ENCODE measurements at places on chromosomes 4 and X. TPM values are rescaled to one million over a fixed set of nuclear protein-coding genes. Genes with fewer than 3 reads are reported as not detected.

Gene SEPTIN6
- total RNA-seq = 61.5 TPM

Gene IL1RAPL1
- total RNA-seq = not detected

Gene UGT2B15
- not detected for total RNA-seq

Gene NXF2
- total RNA-seq = not detected

Gene EGFL6
- total RNA-seq = not detected

Gene ATG4A
- 4.8 TPM for total RNA-seq

Gene MTMR1
- 23.6 TPM for total RNA-seq

Gene HTR2C
- total RNA-seq = not detected

Gene RIPPLY1
- total RNA-seq = not detected

GRCh38 chr4:77197831-77198230 is 40.8 kb downstream of the CCNG2 start:
- no peak for DNase-seq
- H3K36me3 ChIP-seq = no peaks in the 10 kb centered on the region
- no peak overlapping the region for H3K4me3 ChIP-seq

GRCh38 chr4:146260521-146260920 is 46.2 kb downstream of the REELD1 start:
- H3K27me3 ChIP-seq = no peaks in the 10 kb centered on the region
- no peak overlapping the region for H3K27ac ChIP-seq
- no peaks in the 10 kb centered on the region for H3K36me3 ChIP-seq
- no peak for DNase-seq
- H3K4me1 ChIP-seq = peaks cover 7% of the 10 kb centered on the region
- H3K4me3 ChIP-seq = no peak overlapping the region

DNA sequence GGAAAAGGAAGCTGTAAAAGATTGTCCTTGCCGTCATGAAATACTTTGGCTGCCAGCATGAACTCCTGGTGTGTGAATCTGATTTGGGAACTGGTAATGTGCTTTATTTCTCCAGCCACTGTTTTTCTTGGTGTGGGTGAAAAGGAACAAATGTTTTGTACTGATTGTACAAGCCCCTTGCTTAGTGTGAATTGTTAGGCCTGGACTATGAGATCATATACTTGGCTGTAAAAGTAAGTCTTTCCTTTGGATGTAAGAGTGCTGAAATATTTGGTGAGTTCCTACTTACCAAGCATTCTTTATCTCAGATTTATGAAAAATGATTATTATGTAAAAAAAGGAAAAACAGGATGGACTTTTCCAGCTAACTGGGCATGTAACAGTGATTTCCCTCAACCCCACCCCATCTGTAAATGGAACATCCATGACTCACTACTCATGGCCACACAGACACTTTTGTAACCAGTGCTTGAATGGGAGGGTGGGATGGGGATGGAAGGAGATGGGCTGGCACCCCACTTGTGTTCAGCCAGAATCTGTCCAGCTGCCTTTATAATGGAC is 6.3 kb downstream of the FNIP2 start:
- DNase-seq = no peak
- H3K27me3 ChIP-seq = no peaks in the 10 kb centered on the region
- H3K36me3 ChIP-seq = no peaks in the 10 kb centered on the region
- H3K4me3 ChIP-seq = no peak overlapping the region
- H3K4me1 ChIP-seq = peaks cover 6% of the 10 kb centered on the region

DNA sequence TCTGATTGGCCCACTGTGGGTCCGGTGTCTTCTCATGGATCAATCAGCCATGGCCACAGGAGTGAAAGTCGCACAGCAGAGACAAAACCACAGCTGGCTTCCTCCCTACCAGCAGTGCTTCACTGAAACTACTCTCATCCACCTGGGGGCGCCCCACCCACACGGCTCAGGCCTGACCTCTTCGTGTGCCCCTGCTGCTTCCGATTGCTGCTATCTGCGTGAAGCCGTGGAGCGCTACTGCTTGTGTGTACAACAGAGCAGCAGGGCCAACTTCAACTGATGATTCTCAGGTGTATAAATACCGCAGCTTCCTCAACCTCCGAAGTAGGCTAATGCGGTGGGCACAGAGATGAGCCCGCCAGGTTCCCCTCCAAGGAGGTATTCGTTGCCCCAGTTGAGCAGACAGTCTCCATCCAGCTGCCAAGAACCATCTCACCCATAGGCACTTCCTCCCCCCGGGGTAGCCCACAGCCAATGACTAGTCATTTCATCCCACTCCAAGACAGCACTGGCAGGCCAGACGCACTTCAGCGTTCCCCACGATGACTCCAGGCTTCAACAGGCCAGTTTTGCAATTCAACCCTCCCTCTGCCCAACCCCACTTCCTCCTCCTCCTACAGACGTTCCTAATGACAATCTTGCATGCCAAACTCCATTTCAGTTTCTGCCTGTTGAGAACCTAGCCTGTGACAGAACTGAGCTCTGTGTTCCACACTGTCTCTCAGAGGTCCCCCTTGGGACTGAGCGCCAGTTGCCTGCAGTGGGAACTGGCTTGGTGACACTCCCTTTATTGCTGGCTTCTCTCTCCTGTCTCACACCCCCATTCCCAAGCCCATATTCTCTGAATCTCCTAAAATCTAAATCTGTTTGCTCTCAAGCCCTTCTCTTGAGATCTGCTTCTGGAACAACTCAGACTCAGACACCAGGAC is 41.3 kb upstream of the ATP6AP2 start:
- H3K27me3 ChIP-seq = no peaks in the 10 kb centered on the region
- DNase-seq = peak; percentile 44
- no peaks in the 10 kb centered on the region for H3K4me1 ChIP-seq
- no peak overlapping the region for H3K27ac ChIP-seq

DNA sequence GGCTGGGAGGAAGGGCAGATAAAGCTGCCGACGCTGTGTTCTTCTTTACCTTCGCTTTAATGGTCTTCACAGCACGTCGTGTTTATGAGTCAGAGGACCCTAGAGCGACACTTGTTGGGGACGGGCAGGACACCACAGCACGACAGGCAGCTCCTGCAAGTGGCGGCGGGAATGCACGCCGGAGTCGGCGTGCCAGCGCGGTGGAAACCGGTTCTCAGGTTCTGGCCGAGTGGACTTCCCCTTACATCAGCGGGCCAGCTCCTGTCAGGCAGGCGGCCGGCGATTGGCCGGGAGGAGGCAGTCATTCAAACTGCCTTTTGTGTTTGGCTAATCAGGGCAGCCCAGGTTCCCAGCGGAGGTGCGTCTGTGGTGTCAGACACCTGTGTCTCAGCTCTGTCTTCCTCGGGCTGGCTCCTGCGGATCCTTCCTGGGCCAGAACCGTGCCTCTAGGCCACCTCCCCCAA is 150.9 kb downstream of the SHROOM3 start:
- no peak for DNase-seq
- no peaks in the 10 kb centered on the region for H3K36me3 ChIP-seq
- H3K27ac ChIP-seq = no peak overlapping the region
- H3K4me1 ChIP-seq = no peaks in the 10 kb centered on the region
- no peaks in the 10 kb centered on the region for H3K27me3 ChIP-seq

GRCh38 chr4:166777760-166778159 is 456.5 kb downstream of the SPOCK3 start:
- H3K27ac ChIP-seq = no peak overlapping the region
- no peak overlapping the region for H3K4me3 ChIP-seq
- H3K36me3 ChIP-seq = no peaks in the 10 kb centered on the region
- H3K4me1 ChIP-seq = no peaks in the 10 kb centered on the region
- no peaks in the 10 kb centered on the region for H3K27me3 ChIP-seq
- DNase-seq = no peak

DNA sequence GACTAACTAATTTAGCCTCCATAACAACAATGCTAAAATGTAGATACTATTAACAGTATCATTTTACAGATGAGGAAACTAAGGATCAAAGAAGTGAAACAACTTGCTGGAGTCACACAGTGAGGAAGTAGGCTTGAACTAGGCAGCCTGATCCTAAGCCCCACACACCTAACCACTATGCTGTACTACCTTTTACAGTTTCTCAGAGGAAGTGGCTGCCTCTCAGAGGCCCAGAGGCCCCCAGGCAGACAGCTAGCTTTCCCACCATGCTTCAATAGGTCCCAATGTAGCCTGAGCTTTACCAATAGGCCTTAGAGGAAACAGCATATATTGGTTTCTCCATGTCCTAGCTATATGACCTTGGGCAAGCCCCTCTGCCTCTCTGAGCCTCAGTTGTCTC is 69.4 kb upstream of the PJA1 start:
- peaks cover 7% of the 10 kb centered on the region for H3K4me1 ChIP-seq
- no peaks in the 10 kb centered on the region for H3K27me3 ChIP-seq
- no peak overlapping the region for H3K4me3 ChIP-seq
- DNase-seq = no peak
- no peak overlapping the region for H3K27ac ChIP-seq
- H3K36me3 ChIP-seq = no peaks in the 10 kb centered on the region

DNA sequence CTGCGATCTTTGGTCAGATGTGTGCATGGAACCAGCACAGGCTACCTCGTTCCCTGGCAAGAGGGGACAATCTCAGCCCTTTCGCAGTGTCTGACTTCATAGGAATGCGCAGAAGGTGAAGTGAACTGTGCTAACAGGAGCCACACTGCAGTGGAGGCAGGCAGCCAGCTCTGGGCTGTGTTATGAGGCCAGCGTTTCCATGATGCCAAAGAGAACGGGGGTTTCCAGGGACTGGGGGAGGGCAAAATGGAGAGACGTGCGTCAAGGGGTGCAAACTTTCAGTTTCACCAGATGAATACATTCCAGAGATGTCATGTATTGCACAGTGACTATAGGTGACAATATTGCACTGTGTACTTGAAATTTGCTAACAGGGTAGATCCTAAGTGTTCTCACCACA is 30.4 kb downstream of the CLDN34 start:
- no peaks in the 10 kb centered on the region for H3K4me1 ChIP-seq
- no peak overlapping the region for H3K4me3 ChIP-seq
- no peak overlapping the region for H3K27ac ChIP-seq
- no peaks in the 10 kb centered on the region for H3K27me3 ChIP-seq

- H3K4me3 ChIP-seq = no peak overlapping the region
- peaks cover 33% of the 10 kb centered on the region for H3K4me1 ChIP-seq
- no peak overlapping the region for H3K27ac ChIP-seq
- H3K36me3 ChIP-seq = no peaks in the 10 kb centered on the region
Observed at GRCh38 chr4:112127803-112128202, 17.5 kb upstream of the FAM241A start.

DNA sequence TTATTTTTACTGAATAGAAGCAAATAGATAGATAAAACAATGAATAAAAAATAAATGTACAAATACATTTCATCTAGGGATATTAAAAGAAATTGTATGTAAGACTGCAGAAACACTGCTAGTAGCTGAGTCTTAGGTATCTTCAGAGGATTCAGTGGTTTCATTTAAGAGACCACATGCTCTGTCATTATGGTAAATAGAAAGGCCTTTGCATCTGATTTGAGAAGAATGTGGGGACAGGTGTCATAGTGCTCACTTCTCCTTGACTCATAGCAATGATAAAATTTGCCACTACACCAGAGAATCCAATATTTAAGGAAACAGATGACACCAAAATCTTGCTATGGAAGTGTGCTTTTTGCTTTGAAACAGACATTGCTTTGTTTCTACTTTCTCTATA is 59.8 kb upstream of the PPP1R2C start:
- no peaks in the 10 kb centered on the region for H3K4me1 ChIP-seq
- DNase-seq = no peak
- no peaks in the 10 kb centered on the region for H3K36me3 ChIP-seq
- H3K27me3 ChIP-seq = no peaks in the 10 kb centered on the region
- no peak overlapping the region for H3K27ac ChIP-seq
- H3K4me3 ChIP-seq = no peak overlapping the region

DNA sequence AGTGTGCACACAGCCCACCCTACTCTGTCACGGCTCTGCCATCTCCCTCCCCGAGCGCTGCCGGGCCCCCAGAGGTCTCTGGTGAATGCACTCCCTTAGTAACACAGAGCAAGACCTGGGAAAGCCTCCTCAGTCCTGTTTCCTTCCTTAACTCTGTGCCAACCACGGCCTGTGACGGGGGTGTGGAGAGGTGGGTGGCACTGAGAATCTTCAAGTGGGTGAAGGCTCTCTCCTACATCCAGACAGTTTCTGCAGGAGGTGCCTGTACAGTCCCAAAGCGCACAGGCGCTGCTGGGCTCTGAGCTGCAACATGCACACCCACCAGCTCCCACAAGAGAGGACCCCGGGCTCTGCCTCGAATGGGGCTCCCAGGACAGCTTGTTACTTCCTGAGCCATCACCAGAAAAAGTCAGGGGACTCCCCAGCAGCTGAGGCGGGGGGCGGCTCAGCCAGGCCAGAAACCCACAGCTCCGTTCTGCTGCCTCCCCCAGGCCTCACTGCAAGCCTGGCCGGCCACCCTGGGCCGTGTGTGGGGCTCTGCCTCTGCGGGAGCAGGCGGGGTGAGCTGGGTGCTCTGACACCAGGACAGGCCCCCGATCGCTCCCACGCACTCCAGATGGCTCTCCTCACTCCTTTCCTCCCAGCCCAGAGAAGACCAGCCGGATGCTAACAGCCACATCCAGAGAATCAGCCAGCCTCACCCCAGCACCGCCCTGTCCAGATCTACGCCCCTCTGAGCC is 29.7 kb downstream of the FAM53A start:
- DNase-seq = no peak
- H3K4me3 ChIP-seq = no peak overlapping the region
- no peaks in the 10 kb centered on the region for H3K27me3 ChIP-seq

- H3K27ac ChIP-seq = no peak overlapping the region
- DNase-seq = peak; percentile 29
- H3K36me3 ChIP-seq = no peaks in the 10 kb centered on the region
- no peaks in the 10 kb centered on the region for H3K27me3 ChIP-seq
- H3K4me3 ChIP-seq = no peak overlapping the region
Observed at GRCh38 chrX:74450803-74451449, 29.6 kb downstream of the SLC16A2 start.

DNA sequence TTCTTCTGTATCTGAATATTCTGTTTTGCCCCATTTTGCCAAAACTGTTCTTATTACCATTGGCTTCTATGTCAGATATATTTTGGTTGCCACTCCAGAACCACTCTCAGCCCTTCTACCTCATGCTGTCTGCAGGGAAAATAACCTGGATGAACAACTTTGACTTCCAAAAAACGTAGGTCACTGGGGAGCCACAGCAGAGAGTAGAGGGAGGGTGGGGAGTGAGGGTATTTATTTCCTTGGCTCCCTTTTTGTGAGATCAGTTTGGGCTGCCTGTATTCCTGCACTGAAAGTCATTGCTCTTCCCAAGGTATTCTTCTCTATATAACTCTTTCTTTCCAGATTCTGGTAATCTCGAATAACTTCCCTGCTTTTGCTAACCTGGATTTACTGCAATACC is 6.3 kb downstream of the BMPR1B start:
- peaks cover 3% of the 10 kb centered on the region for H3K4me1 ChIP-seq
- no peaks in the 10 kb centered on the region for H3K36me3 ChIP-seq

- H3K4me1 ChIP-seq = peaks cover 32% of the 10 kb centered on the region
- no peaks in the 10 kb centered on the region for H3K36me3 ChIP-seq
- H3K27ac ChIP-seq = peak overlapping the region; percentile 8
- no peaks in the 10 kb centered on the region for H3K27me3 ChIP-seq
Observed at GRCh38 chr4:183165376-183165775, 66.3 kb downstream of the WWC2 start.

DNA sequence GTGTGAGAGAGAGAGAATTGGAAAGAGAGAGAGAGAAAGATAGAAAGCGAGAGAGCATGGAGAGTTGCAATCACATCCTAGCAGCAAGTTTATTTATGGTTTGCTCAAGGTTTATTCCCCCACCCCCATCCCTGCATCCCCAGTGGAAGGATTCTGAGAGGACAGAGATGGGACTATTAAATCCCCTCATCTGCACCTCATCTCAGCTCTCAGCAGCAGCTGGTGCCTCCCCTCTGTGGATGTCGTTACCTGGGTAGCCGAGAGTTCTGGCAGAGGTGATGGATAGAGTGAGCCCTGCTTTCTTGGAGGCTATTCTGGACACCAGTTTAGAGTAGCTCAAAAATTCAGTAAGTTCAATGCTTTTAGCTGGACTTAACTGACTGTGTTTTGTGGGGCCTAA is 132.0 kb upstream of the RAI2 start:
- no peaks in the 10 kb centered on the region for H3K27me3 ChIP-seq
- no peak overlapping the region for H3K4me3 ChIP-seq
- no peak for DNase-seq
- H3K4me1 ChIP-seq = no peaks in the 10 kb centered on the region
